CD4-positive, alpha-beta T cell treated with Interleukin-2 at 100 ng/mL for 4 hours (primary cell): ENCODE measurements at places on chromosomes 1 and 21.
A peak's percentile ranks its signal among the peaks of the same experiment; 100 is the strongest.

- no peak for DNase-seq
Measured at GRCh38 chr1:35924838-35925237, 6.1 kb upstream of the AGO3 start.

DNA sequence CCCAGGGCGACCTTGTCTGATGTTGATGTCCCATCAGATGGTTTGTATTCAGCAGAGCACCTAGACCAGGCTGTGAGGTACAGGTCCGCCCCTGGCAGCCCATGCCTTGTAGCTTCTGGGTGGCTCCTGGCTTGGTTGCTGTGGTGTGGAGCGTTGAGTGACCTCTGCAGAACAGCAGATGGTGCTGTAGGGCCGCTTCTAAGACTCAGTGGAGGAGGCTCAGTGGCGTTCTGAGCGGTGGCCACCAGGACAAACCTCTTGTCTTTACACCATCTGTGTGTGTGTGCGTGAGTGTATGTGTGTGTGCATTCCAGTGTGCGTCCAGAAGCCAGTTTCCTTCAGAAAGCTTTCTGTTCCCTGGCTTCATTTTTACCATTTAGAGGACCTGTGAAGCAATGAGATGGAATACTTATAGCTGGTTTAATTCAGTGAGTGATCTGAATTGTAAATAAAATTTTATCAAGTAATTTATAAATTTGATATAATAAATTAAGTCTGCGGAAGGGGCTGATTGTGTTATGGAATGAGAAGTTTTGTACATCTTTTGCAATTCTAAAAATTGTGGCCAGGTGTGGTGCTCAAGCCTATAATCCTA is 66.1 kb downstream of the ADARB1 start:
- peak; percentile 69 for DNase-seq

- DNase-seq: no peak
Measured at GRCh38 chr1:10759413-10760200, 36.8 kb downstream of the CASZ1 start.

DNA sequence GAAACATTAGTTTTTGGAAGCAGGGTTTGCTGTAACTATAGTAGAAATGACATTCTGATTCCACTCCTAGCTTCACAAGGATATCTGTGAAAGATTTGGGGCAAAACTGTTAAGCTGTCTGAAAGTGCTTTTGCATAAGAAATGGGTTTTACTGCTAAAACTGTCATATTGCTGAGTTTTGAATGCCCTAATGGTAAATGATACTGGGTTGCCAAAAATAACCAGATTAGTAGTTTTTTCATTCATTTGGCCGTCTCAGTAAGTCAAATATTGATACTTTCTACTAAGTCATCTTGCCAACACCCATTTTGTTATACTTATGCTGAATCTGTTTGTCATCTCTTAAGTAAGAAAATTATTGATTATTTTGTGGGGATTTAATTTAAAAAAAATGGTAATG is 399 bp upstream of the PTPRC start:
- DNase-seq: no peak

DNA sequence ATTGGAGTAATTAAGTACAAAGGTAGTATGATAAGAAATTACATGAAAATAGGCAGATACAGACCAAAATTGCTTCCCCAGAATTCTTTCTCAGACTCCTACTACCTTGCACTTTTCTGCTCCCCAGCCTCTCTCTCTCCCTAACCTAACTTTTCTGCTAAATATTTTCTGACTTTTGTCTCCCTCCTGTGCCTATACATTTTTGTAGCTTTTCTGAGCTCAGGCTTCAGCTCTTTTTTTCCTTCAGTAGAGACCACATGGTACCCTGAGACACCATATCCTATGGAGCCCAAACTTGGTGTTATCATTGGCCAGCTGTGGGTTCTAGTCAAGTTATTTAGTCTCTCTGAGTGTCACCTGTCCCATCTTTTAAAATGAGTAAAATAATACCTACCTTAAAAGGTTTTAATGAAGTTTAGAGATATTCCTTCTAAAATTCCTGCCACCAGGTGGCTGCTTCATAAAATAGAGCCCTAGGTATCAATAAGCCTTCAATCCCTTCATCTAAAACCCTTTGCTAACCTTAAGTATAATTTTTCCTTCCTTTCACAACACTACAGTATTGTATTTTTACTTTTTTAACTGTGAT is 237.6 kb upstream of the DUSP10 start:
- DNase-seq: no peak

DNA sequence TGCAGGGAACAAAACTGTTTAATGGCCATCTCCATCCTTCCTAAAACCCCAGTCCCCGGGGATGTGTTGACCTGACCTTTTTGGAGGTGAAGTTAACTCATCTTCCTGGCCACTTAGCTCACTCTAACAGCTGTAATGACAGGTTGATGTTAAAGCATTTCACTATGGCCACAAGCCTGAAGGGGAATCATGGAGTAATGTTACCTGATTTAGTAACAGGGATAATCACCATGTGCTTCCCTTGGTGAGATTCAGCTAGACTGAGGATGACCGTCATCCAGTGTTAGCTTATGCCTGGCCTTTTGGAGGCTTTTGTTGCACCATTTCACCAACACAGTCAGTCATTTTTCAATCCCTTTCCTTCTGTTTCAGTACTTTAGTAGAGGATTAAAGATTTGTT is 64.3 kb upstream of the RAVER2 start:
- DNase-seq: no peak

- no peak for DNase-seq
Measured at GRCh38 chr21:43867948-43868347, 2.9 kb downstream of the AGPAT3 start.

DNA sequence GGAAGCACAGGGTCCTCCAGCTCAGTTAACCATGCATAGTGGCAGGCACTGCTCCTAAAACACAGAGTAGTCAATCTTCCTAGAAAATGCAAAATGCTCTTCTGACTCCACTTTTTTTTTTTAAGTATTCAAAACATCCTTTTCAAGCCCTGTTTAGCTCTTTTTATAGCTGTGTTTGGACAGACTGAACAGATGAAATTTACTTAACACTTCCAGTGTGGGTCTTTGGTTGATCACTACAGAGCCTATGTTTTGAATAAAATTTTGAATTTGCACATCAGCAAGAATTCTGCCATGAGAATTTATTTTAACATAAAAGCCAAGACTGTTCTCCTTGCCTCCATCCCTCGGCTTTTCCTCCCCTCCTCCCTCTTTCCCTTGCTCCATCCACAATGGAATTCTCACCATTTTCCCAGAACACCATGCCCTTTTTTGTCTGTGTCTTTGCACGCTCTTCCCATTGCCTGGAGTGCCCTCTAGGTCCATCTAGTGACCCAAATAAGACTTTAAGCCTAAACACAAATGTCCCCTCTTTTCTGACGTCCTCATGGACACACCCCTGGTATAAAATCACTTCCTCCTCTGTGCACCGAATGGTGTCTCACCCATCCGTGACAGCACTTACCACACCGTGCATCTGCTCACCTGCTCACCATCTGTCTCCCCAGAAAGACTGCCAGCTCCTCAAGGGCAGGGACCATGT is 24.0 kb upstream of the CPT2 start:
- DNase-seq: peak; percentile 3

- no peak for DNase-seq
Measured at GRCh38 chr1:36706416-36706815, 223.7 kb upstream of the CSF3R start.

- DNase-seq: no peak
Measured at GRCh38 chr1:192626366-192627179, 9.4 kb upstream of the RGS13 start.

- no peak for DNase-seq
Measured at GRCh38 chr21:29808153-29808552, 131.6 kb downstream of the GRIK1 start.

DNA sequence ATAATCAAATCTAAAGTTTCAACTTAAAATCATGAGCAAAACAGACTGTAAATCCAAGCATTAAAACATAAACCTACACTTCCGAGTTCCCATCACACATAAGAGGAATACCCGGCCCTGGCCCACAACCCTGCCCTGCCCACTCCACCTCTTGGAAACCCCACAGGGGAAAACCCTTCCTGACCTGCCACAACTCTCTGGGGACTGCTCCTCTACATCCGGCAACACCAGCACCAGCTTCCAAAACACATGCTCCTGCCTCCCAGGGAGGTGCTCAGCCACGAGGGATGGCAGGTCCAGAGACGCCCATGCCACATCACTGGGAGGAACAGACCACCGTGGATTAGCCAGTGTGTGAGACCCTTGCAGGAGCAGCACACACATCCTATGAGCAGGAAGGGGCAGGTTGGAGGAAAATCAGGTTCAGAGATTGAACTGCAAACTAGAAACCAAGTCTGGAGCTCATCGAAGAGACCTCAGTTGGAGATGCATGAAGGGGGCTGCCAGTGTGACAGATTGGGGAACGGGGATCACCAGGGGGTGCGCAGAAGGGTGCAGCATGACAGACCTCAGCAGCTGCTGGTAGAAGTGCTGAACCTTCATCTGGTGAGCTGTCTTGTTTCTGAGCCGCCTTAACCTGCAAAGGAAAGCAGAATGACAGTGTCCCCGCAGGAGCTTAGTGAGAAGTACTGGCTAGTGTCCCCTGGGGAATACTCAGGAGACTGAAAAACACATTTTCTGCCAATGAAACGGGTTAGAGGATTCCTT is 25.8 kb upstream of the LSS start:
- no peak for DNase-seq

DNA sequence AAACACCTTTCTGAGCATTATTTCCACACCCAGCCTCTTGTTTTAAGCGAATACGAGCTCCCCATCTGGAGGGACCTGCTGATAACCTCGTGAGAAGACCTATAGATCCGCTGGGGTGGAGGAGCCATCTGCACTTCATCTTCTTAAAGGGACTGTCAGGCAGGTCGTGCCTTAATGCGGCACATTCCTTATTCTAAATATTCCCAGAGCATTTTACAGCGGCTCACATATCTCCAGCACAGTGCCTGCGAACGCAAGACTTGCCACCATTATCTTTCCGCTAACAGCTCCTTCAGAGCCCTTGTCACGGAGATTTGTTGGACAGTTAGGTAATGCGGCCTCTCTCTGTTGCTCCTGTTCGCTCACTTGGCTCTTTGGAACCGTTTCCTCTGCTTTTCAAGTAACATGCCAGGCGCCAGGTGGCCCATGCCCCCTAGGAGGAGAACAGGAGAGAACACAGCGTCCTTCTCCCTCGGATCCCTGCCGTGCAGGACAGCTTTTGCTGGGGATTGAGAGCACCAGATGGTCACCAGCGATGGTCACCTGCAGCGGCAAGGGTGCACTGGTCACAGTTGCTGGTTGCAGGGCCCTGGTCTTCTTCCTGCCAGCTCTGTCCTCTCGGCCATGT is 162.4 kb downstream of the PGBD5 start:
- DNase-seq: no peak

DNA sequence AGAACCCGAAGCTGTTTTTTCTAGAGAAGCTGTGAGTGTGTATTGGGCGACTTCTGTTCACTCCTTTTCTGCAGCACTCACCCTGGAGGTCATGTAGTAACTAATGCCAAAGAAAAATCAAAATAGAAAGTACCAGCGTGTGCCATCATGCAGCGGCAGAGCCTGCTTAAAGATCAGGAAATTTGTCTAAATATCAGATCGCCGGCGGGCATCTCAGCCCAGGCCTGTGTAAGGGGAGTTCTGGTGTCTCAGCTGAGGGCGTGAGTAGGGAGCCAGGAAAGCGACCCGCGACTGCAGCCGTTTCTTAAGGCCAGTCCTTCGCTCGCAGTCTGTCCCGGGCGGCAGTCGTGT is 768 bp downstream of the EDARADD start:
- DNase-seq: peak; percentile 34

DNA sequence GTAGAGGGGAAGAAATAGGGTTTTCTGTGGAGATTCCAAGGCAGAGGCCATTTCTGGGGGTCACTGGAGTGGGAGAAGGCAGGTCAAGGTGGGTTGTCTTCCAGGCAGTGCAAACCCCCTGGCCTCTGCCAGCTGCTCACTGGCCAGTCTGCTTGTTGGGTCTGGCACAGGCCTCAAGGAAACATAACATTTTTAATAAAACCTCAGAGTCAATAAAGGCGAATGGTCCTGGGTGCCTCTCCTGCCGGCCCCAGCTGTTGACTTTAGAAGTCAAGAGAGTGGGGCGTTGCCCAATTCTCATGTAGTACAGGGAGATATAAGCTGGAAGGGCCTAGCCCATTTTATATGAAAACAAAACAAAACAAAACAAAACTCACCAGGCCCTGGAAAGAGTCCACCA is 36.6 kb downstream of the RUNX3 start:
- DNase-seq: no peak

DNA sequence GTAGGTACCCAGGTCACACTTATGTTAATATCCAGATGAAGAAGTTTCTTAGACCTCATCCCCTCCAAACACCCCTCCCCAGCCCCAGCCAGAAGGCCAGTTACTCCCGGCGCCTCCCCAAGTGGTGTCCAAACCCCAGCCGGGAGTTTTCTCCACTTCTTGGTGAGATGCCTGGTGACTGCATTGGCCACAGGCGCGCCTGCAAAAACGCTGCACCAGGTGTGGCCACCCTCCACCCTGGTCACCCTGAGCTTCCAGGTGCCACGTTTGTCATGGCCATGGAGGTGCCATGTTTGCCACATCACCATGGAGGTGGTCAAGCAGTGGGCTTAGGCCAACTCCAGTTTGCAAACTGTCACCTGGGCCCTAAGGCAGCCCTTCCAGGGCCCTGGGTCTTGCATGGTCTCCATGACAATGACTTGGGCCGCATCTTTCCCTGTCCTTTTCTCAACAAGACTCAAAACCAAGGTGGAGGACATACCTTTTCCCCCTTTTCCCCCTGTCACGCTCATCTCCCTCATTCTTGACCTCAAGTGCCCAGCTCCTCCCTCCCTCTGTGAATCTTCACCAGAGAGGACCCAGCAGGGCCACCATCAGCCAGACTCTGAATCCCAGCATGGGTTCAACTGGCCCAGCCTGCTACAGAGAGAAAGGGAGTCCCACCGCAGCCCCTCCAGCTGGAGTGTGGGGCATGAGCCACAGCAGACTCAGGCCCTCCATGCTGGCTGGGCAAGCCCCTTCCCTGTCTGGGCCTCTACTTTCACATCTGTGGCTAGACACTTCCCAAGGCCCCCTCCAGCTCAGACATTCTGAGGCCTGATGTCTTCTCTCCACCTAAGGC is 125.9 kb upstream of the ZBTB40 start:
- no peak for DNase-seq

DNA sequence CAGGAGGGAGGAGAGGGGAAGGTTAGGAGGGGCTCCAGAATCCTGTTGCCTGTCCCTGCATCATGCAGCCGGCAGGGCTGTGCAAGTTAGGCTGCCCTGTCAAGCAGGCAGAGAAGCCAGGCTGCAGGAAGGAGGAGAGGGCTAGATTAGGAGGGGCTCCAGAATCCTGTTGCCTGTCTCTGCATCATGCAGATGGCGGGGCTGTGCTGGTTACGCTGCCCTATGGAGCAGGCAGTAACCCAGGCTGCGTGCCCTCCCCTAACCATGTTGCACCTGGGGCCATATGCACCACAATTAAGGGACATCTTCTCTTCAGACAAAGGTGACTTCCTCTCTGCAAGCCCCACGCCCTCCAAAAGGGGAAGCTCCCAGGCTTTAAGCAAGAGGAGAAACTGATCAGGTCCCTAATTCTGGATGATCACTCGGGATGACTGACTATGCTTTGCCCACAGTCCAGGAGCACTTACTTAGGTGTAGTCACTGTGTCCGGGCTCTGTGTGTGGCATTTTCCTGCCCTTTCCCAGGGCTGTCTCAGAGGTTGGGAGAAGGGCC is 457.4 kb downstream of the SETD4 start:
- no peak for DNase-seq
